ENCODE measurements at places on chromosomes 5 and 9.

- DNase-seq = no peak
Measured at GRCh38 chr9:130239741-130240241, 25.8 kb upstream of the HMCN2 start.

- DNase-seq = no peak
Measured at GRCh38 chr9:91395106-91395552, 28.5 kb downstream of the NFIL3 start.

DNA sequence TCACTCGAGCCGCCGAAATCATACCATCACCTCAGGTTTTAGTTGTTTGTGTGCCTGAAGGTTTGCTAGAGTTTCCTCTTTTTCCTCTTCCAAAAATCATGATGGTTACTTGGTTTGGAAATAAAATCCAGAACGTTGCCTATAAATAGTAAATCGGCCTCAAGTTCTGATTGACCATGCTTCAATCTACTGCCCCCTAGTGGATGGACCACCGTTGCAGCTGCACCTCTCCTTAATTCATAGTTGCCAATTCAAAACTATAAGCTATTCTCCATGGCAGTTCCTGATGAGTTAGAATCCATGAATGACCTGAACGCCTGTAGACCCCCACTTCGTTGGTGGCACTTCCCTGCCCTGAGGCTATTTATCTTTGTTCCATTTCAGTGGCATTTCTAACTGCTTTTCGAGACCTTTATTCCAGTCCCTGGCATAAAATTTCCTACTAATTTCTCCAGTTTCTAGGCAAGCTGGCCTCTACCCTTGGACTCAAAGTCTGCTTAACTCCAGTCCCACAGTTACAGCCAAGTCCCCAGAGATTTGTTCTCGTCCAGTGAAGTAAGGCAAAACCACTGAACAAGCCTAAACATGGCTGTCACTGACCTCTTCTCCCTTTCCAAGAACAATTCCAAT lies 422.6 kb downstream of the EFNA5 start:
- DNase-seq = no peak

GRCh38 chr5:150218693-150219035 lies 28.8 kb downstream of the SLC6A7 start:
- DNase-seq = no peak

DNA sequence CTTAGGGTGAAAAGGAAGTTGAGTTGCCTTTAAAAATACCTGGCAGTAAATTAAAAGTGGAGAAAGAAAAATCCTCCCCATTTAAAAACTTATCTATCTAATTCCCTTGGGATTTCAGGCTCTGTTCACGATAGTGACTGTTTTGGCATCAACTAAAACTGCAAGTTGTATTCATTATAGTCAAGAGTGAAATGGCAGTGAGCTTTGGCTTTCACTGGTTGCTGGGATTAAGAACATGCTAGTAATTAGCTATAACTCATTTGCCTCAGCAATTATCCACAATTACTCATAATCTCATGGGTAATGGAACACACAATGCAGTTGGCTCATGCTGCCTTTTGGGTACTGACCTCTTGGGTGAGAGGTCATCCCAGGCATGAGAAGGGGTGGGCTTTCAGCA lies 250.1 kb downstream of the GAS1 start:
- no peak for DNase-seq

GRCh38 chr9:28656727-28657126 lies 1083.4 kb upstream of the C9orf72 start:
- DNase-seq = no peak

GRCh38 chr5:163385271-163385670 lies 52.1 kb upstream of the CCNG1 start:
- no peak for DNase-seq

- DNase-seq = no peak
Measured at GRCh38 chr5:173187054-173187743, 42.9 kb downstream of the BNIP1 start.

DNA sequence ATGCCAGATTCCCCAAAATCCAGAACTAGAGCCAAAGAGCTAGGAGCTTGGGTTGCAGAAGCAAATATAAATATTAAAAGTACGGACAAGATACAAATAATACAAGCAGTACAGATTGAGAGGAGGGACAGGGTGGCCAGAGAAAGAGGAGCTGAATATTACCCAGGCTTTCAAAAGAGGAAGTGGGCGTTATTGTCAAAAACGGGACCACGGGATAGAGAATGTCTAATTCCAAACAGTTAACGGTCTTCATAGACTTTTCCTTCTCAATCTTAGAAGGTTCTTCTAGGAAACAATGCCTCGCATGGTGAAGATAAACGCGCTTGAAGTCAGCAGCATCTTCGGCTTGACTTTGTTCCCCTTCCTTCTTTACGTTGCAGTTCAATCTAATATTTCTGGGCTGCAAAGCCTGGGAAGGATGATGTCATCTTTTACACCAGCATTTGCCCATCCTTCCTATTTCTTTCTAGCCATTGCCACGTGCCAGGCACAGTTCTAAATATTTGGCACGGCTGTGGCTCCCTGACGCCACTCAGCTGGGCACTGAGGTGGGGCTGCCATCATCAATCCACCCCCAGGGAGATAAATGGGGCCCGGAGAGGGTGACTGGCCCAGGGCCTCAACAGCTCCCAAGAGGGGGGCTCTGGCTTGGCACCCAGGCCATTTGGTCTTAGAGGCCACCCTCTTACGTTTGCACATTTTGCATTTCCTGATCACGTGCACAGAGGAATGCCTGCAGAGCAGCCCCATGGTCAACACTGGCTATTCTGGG lies 16.3 kb upstream of the OLFM1 start:
- DNase-seq = no peak

- no peak for DNase-seq
Measured at GRCh38 chr9:135243201-135244190, 156.0 kb downstream of the OLFM1 start.

- DNase-seq = no peak
Measured at GRCh38 chr5:151592855-151593408, 1.8 kb upstream of the FAT2 start.

DNA sequence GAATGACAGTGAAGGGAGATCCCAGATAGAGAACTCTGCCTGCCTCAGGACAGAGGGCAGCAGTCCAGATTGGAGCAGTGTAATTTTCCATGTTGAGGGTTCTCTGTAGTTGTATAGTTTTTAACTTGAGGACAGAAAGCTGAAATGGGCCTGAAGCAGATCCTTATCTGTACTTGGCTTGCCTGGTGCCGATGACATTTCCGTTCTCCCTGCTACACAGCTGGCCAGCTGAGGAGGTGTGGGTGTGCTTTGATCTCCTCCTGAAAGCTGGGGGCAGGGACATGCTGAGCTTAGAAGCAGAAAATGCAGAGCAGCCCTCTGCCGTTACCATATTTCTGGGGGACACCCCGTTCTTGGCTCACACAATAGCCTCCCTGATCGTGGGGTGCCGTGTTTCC lies 10.5 kb downstream of the GLRX start:
- DNase-seq = no peak

GRCh38 chr5:172356047-172356446 lies 72.5 kb upstream of the UBTD2 start:
- no peak for DNase-seq

DNA sequence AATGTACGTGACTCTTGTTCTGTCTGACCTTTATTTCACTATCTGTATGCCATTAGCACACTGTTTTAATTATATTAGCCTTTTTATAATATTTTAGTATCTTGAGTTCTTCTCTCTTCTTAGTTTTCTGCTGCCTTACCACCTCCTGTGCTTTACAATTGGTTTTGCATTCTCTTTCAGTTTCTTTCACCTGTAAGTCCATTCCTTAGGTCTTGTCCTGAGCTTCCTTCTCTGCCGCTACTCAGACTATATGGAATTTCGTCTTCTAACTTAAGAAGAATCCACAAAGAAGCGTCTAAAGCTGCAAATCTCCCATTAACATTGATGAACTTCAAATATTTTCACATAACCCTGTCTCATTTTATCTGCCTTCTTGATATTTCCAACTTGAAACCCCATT lies 642.9 kb downstream of the MAT2B start:
- DNase-seq = no peak

DNA sequence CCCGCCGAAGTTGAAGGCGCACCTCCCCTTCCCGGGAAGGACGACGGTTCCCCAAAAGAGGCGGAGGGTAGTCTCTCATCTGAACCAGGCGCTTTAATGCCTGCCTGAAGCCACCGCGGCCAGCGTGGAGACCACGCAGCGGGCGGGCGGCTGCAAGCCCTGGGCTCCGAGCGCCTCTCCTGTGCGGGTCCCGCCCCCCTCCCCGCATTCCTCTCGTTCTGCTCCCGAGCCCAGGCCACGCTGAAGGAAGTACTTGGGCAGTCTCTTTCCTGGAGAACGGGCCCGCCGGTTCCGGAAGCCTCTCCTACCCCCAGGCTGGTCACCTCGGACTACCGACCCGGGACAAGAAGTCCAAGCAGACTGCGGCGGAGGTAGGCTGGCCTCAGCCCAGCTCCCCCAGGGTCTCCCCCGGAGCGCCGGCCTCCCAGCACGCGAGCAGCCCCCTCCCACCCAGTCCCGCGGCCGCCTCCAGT lies 571 bp downstream of the PPIC start:
- no peak for DNase-seq

DNA sequence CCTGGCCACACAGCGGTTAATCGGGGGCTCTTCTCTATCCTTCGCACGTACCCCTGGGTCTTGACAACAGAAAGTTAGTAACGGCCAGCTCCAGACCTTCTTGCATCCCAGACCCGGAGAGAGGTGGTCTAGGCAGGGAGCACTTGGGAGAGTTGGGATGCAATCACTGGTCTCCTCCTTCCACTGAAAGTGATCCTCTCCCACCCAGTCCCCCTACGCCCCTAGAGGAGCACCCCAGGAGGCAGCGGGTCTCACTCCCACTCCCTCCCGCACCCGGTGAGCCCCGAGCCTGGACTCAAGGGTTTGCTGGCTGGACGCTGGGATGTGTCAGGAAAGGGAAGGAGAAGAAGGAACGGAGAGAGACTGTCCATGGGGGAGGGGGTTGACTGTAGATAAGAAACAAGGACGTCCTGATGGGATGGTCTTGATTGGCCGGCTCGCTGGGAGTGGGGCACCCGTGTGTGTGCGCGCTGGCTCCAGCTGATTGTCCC lies 2.0 kb downstream of the RORB start:
- no peak for DNase-seq

- no peak for DNase-seq
Measured at GRCh38 chr5:41863871-41864486, 6.2 kb downstream of the OXCT1 start.

- DNase-seq = no peak
Measured at GRCh38 chr5:141003031-141003430, 36.8 kb downstream of the PCDHAC2 start.

GRCh38 chr5:112861638-112861985 lies 525 bp downstream of the SRP19 start:
- no peak for DNase-seq

DNA sequence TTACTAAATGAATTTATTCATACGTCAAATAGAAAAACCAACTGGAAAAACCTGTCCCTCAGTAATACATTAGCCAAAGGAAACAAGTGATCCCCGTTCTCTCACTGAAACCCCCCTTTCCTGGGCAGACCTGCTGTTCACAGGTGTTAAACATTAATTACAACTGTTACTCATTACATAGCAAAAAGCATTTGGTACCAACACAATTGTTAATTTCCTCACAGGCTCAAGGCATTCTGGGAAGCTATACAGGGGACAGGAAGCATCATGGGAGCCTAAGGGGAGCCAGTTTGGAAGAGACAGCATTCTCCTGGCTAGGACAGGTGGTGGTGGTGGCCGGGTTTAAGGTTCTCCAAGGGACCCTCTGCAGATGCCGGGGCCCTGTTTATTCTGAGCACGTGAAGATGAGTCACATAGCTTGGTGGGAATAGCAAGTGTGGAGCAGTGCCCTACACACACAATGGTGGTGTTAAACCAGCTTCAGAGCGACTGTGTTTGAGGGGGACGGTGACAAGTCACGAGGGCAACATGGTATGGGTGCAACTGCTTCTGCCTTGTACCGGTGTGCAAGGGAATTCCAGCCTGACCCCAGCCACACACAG lies 62.6 kb upstream of the SLC25A51 start:
- DNase-seq = no peak

DNA sequence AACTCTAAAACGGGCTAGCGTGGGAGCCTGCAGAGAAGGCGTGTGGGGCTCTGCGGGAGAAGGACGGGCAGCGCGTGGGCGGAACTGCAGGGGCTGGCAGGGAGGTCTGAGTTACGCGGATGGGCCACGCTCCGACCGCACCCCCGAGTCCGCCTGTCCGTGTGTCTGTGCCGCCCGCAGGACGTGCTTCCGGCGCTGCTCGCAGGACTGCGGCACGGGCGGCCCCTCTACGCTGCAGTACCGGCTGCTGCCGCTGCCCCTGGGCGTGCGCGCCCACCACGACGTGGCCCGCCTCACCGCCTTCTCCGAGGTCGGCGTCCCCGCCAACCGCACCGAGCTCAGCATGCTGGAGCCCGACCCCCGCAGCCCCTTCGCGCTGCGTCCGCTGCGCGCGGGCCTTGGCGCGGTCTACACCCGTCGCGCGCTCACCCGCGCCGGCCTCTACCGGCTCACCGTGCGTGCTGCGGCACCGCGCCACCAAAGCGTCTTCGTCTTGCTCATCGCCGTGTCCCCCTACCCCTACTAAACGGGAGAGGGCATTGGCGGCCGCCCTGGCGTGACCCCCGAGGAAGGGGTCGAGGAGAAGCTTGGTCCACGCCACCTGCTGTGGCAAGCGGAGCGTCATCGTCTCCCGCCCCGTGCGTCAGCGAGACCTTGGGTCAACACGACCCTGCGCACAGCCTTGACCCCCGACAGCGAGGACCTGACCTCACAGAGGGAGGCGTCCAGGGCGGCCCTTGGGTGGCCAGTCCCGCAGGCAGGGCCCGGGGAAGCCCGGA lies 11.4 kb upstream of the ASS1 start:
- DNase-seq = no peak

GRCh38 chr9:95085036-95085770 lies 232.3 kb downstream of the FANCC start:
- no peak for DNase-seq

DNA sequence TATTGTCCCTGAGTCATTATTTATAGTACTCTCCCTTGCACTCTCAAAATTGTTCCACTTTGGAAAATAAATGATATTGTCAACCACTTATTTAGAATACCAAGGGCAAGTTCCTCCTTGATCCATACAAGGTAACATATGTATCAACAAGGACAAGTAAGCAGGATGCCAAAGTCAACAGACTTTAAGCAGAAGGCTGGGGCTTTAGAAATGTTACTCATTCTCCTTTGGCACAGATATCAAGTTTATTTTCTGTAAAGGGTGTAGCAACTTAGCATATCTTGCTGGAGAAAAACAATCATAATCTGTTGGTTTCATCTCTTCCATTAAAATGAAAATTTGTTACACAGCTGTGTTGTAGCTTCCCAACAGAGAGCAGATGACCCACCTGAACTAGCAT lies 248.7 kb upstream of the SLC30A5 start:
- DNase-seq = no peak

DNA sequence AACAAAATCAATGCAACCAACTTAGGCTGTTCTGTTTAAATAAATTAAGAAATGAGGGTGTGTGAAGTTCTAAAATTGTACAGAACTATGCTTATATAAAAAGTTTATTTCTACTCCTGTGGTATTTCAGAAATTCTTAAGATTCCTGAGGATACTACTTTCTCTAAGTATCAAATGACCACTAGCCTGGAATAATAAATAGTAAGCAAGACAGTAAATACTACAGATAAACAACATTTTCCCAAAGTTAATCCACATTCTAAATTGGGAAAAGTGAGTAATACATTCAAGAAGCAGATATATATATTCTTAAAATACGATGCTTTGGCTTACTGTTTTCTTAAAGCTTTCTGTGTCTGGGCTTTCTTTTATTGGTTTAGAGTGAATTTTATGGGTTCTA lies 29.5 kb downstream of the CCNH start:
- no peak for DNase-seq
